ENCODE measurements at places on chromosomes 1 and 21.

DNA sequence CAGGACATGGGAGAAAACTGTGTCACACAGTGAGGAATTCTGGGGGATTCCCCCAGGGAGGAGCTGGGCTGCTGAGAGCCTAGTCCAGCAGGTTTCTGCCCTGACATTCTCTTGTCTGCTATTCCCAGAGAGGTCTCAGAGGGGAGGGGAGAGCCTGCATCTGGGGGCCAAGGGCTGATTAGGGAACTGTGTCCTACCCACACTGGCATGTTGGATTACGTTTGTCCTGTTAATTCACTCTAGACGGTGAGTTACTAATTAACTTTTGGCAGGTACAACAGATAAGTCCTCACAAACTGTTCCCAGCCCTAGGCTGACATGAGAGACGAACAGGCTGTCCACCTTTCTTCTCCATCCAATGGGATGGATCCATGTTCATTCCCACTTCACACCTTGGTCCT lies 2.6 kb upstream of the SH3BGRL3 start:
- no peak for DNase-seq

GRCh38 chr1:161705537-161705936 lies 1.5 kb upstream of the FCRLA start:
- no peak for DNase-seq

- DNase-seq: no peak
Measured at GRCh38 chr1:192357924-192358323, 41.1 kb downstream of the RGS21 start.

GRCh38 chr1:70057500-70057899 lies 147.9 kb downstream of the LRRC40 start:
- DNase-seq: no peak

DNA sequence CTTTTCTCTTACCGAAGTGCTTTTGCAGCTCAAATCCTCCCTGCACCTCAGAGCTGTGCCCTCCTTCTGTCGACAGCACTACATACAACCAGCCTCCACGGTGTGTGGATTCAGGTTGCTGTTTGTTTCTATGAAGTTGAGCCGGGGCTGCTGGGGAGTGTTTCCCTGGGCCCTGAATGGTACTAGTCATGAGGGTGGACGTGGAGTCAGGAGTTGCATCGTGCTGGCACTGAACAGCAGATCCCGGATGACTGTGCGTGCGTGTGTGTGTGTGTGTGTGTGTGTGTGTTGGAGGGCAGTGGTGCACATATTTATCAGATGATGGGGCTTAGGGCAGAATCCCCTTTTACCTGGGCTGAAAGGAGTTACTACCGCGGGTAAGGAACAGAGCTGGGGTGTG lies 47.0 kb downstream of the ACTL8 start:
- no peak for DNase-seq

- no peak for DNase-seq
Measured at GRCh38 chr1:85692730-85693314, 15.4 kb downstream of the ZNHIT6 start.

Measured in left renal cortex interstitium (tissue), 4 donors.